ENCODE measurements at places on chromosomes 13 and 19.

- no peak for DNase-seq
Observed at GRCh38 chr19:485077-485476, 11.2 kb upstream of the MADCAM1 start.

DNA sequence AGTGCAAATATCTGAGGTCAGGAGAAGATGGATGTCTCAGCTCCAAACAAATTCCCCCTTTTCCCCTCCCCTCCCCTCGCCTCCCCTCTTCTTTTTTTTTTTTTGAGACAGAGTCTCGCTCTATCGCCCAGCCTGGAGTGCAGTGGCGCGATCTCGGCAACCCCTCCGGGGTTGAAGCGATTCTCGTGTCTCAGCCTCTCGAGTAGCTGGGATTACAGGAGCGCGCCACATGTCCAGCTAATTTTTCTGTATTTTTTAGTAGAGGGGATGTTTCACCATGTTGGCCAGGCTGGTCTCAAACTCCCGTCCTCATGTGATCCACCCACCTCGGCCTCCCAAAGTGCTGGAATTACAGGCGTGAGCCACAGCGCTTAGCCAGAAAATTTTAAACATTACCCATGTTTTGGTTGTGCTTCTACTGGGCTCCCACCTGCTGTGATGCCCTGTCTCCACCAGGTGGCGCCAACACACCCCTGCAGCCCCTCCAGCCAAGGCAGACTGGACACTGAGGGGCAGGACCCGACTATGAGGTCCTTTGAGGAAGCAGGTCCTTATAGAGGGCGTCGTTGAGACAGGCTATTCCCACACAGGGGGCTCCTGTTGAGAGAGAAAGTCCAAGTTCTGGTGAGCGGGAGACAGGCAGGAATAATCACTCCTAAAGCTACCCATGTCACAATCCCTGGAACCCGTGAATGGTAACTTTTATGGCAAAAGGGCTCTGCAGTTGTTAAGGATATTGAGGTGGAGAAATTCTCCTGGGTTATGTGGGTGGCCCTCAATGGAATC lies 6.3 kb downstream of the ERICH4 start:
- DNase-seq: peak; percentile 63

GRCh38 chr13:104301171-104301975 lies 1235.2 kb upstream of the SLC10A2 start:
- DNase-seq: no peak

DNA sequence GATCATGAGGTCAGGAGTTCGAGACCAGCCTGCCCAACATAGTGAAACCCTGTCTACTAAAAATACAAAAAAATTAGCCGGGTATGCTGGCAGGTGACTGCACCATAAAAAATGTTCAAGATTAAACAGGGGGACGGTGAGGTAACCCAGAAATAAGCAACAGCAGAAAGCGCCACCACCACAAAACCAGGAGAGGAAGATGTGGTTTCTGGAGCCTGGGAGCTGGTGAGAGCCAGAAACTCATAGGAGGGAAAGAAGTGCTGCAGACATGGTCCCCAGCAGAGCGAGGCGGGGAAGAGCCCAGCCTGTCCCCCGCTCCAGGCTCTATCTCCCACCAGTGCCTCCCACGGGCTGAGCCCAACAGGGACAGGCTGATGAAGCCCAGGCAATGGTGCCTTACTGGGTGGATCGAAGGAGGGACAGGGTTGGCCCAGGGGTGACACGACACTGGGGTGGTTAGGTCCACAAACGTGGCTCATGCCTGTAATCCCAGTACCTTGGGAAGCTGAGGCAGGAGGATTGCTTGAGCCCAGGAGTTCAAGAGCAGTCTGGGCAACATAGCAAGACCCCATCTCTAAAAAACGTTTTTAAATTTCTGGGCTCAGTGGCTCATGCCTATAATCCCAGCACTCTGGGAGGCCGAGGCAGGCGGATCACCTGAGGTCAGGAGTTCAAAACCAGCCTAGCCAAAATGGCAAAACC lies 19.0 kb downstream of the SPC24 start:
- DNase-seq: no peak

DNA sequence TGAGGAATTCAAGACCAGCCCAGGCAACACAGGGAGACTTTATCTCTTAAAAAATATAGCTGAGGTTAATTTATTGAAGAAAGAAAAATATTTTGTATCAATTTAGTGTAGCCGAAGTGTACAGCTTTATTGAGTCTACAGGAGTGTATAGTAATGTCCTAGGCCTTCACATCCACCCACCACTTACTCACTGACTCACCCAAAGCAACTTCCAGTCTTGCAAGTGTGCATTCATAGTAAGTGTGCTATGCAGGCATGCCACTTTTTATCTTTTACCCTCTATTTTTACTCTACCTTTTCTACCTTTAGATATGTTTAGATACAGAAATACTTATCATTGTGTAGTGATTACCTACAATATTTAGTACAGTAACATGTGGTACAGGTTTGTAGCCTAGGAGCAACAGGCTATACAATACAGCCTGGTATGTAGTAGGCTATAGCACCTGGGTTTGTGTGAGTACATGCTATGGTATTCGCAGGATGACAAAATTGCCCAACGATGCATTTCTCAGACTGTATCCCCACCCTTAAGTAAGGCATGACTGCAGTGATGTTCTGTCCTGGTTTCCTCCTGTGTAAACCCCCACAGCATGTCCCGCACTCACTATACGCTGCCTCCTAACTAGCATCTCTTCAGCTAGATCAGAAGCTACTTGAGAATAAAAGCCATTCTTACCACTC lies 15.3 kb upstream of the ATP12A start:
- DNase-seq: no peak
